ENCODE measurements at places on chromosomes 13 and 19.
A peak's percentile ranks its signal among the peaks of the same experiment; 100 is the strongest.

- DNase-seq, result no peak
Observed at GRCh38 chr19:11087870-11088505, 1.3 kb upstream of the LDLR start.

- DNase-seq, result no peak
Observed at GRCh38 chr19:38496603-38497487, 63.4 kb downstream of the RYR1 start.

DNA sequence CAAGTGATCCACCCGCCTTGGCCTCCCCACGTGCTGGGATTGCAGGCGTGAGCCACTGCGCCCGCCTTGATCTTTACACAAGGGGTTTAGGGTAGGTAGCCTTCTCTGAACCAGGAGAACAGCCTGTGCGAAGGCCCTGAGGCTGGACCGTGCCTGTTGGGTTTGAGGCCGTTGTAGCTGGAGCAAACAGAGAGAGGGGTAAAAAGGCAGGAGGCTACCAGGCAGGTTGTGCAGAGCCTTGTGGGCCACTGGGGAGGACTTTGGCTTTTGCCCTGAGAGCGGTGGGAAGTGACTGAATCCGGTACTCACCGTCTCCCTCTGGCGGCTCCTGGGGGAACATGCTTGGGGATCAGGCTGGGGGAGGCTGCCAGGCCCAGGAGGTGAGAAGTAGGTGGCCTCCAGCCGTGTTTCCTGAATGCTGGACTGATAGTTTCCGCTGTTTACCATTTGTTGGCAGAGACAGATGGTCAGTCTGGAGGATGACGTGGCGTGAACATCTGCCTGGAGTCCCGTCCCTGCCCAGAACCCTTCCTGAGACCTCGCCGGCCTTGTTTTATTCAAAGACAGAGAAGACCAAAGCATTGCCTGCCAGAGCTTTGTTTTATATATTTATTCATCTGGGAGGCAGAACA is 24.6 kb downstream of the SPC24 start:
- peak; percentile 72 for DNase-seq

GRCh38 chr19:18660939-18661670 is 22.4 kb upstream of the CRTC1 start:
- no peak for DNase-seq

DNA sequence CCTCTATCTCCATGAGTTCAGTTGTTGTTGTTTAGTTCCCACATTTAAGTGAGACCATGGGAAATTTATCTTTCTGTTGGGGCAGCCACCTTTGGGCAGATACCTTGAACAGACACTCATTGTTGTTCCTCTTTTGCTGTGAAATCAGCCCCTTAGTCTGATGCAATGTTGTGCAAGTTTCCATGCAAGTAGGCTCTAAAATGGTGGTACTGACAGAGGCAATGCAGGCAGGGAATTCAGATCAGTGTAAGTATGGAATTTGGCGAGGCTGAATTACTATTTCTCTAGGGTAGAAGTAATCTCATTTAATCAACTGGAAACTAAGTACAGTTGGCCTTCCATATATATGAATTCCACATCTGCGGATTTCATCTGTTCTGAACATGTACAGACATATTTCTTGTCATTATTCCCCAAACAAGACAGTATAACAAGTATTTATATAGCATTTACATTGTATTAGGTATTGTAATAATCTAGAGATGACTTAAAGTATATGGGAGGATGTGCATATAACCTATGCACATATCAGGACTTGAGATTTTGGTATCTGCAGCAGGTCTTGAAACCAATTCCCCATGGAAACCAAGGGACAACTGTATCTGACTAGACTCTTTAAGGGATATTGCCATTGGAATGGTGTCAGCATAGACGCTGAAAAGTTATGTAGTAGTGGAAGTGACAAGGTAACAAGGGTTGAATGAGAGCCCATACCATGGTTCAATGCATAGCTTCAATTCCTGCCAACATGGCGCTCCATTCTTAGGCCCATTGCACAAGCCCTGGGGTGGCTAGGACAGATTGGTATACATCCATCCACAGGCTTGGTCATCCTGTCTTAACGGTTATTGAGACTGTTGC is 281.5 kb upstream of the HTR2A start:
- no peak for DNase-seq

- DNase-seq, result peak; percentile 24
Observed at GRCh38 chr13:48078251-48078656, 16.6 kb downstream of the MED4 start.

GRCh38 chr13:113948034-113948742 is 25.7 kb downstream of the C13orf46 start:
- peak; percentile 14 for DNase-seq

DNA sequence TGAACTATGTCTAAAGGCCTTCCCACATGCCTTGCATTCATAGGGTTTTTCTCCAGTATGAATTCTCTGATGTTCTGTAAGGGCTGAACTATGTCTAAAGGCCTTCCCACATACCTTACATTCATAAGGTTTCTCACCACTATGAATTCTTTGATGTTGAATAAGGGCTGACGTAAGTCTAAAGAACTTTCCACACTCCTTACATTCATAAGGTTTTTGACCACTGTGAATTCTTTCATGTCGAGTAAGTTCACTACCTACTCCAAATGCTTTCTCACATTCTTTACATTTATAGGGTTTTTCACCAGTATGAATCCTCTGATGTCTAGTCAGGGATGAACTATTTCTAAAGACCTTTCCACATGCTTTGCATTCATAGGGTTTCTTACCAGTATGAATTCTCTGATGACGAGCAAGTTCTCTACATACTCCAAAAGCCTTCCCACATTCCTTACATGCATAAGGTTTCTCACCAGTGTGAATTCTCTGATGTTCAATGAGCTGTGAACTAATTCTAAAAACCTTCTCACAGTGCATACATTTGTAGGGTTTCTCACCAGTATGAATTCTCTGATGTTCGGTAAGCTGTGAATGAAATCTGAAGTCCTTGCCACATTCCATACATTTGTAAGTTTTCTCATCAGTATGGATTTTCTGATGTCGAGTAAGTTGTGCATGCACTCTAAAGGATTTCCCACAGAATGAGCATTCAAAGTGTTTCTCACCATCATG is 19.1 kb upstream of the ZNF260 start:
- DNase-seq, result no peak

- DNase-seq, result no peak
Observed at GRCh38 chr13:24389506-24389905, 80.1 kb downstream of the C1QTNF9 start.

- no peak for DNase-seq
Observed at GRCh38 chr13:114248011-114248410, 13.3 kb downstream of the CDC16 start.

DNA sequence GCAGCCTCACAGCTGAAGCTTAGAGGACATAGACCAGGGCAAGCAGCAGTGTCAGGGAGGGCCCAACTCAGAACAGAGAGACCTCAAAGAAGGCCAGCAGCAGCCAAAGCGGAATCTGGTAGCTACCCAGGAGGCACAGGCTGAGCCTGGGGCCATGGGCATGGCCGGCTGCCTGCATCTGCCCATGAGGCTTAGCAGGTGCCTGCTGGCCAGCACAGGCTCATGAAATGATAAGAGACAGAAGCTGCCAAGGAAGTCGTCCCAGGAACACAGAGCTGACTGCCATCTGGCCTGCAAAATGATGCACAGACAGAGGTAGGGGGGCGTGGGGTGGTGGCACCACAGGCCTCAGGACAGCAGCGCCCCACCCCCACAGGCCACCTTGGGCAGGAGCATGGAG is 29.2 kb downstream of the TUBA3C start:
- no peak for DNase-seq

GRCh38 chr19:14416817-14417231 is 2.3 kb downstream of the DDX39A start:
- no peak for DNase-seq

- peak; percentile 69 for DNase-seq
Observed at GRCh38 chr19:584240-585001, 5.3 kb upstream of the HCN2 start.

DNA sequence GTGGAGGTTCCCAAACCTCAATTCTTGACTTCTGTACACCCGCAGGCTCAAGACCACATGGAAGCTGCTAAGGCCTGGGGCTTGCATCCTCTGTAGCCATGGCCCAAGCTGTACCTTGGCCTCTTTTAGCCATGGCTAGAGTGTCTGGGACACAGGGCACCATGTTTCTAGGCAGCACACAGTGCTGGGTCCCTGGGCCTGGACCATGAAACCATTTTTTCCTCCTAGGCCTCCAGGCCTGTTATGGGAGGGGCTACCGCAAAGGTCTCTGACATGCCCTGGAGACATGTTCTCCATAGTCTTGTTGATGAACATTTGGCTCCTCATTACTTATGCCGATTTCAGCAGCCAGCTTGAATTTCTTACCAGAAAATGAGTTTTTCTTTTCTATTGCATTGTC is 701.4 kb downstream of the FGF9 start:
- no peak for DNase-seq

- DNase-seq, result no peak
Observed at GRCh38 chr19:13020002-13020414, 24.7 kb downstream of the NFIX start.

DNA sequence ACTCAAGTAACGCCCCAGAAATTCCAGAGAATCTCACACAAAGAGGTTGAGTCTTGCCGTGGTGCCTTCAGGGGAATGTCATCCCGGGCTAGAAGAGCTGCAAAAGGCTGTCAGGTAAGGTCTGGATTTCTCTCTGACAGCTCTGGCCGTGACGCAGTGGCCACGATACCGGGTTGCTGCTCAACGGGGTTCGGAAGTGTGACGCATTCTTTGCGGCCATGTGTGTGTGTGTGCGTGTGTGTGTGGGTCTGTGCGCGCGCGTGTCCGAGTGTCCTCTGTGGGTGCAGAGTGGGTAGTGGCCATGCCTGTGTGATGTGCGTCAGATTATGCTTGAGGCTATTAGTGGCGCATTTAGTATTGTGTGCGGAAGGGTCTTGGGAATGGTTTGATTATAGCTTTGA is 306 bp downstream of the ZNF540 start:
- DNase-seq, result no peak

DNA sequence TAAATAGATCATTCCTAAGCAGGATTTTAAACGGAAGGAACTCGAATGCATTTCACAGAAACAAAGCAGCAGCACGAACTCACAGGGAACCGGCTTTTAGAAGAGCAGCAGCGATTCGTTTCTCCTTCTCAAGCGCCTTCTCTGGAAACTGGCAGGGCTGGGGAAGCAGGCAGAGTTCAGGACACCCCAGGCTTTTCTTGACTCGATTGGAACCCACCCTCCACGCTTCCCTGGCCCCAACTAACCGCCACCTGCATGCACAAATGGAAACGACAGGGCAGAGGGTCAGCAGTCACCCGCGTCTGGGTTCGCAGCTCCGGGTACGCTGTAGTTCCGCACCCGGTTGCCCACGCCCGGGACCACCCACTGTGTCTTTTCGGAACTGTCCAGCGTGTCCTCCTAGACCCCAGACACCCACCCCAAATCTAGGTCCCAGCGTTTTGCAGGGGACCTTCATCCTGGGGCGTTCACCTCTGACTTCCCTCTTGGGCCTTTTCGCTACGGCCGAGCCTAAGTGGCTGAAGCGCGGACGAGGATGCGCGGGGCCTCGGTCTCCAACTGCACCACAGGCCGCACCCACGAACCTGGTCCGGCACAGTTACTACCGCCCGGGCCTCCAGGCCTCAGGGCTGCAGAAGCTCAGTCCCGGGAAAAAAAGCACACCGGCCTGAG is 500 bp downstream of the ZFP30 start:
- peak; percentile 56 for DNase-seq

- no peak for DNase-seq
Observed at GRCh38 chr13:110326263-110326904, 19.3 kb downstream of the COL4A2 start.

DNA sequence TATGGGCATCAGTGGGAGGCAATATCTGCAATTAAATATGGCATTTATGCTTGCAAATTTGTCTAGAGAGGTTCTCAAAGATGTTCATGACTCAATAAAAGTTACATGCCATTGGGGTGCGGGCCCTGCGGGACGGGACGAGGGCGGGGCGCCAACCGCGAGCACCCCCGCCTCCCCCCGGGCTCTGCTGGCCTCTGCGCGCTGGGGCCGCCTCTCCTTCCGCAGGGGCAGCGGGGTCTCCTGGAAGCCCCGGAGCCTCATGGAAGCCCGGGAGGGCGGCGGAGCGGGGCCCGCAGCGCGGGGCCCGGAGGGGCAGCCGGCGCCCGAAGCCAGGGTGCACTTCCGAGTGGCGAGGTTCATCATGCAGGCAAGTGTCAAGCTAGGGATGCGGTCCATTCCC is 179.2 kb downstream of the TPTE2 start:
- DNase-seq, result no peak

- DNase-seq, result no peak
Observed at GRCh38 chr13:62434081-62434480, 1018.4 kb upstream of the PCDH20 start.

GRCh38 chr13:85659493-85659892 is 139.7 kb downstream of the SLITRK6 start:
- DNase-seq, result no peak

- no peak for DNase-seq
Observed at GRCh38 chr19:14530506-14530905, 1.1 kb downstream of the TECR start.

GRCh38 chr13:112893570-112894422 is 75.2 kb upstream of the MCF2L start:
- peak; percentile 39 for DNase-seq

DNA sequence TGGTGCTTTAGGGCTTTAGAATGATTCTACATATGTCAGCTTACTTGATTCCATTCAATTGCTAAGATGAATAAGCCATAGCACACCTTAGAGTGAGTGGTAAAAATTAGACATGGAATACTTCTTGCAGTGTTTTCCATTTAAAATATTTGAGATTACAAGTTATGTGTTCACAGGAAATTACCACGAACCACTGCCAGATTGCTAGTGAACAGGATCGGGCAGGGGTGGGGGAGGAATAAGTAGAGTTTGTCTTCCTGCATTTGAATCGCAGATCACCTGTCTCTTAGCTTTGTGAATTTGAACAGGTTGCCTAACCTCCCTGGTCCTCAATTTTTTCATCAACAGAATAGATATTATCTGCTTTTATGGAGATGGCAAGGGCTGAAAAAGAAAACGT is 124.6 kb downstream of the GGACT start:
- DNase-seq, result no peak
